Epithelial cell of proximal tubule (primary cell): ENCODE measurements at places on chromosomes 7 and 10.

DNA sequence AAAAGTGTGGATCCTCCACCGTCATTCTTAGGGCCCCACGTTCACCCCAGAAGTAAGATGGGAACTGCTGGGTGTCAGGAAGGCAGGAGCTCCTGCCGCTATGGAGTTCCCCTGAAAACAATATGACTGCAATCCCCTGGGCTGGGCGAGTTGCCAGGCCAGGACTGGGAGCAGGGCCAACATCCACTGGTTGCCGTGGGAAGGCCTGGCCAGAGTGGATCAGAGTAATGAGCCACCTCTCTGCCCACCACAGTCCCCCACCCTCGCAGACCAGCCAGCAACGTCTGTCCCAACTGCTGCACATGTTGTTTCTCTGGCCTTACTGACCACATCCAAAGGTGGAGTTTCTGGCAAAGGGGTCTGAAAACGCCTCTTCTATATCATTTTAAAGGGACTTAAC, 86.6 kb downstream of the STRA8 start:
- no peak for DNase-seq

DNA sequence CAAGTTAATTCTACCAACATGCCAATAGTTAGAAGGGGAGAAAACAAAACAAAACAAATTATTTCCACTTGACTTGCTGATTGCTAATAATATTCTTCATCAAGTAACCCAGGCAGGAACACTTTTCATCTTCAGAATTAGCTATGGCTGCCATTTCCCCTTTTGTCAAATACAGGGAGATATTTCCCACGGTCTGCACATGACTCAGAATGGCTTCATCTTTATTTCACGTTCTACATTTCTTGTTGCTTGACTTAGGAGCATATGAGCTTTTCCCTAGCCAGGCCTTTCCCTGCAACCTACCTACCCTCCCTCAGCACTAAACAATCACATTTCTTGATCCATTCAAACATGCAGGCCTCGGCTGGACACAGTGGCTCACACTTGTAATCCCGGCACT, 6.5 kb downstream of the CPVL start:
- no peak for DNase-seq

DNA sequence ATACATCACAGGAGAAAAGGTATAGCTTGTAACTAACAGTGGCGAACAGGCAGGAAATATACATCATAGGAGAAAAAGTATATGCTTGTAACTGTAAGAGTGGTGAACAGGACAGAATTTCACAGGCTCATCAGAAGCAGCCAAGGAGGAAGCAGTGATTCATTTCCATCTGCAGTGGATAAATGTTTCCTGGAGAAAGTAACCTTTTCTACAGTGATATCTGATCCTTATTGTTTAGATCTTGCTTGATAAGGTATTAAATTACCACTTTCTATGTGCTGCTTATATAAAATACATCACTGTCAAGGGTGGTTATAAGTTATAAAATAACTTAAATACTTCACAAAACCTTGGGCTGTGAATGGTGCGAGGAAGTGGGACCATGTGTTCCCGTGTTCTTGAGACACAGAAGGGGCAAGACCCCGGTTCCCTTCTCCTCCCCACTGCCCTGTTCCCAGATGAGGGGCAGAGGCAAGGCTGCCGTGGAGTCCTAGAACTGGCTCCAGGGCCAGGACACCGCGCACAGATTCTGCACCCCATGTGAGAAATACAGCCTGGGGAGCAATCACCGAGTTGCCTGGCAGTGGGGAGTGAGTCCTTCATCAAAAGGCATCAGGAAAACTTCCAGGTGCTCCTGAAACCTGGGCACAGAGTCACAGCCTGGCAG, 135.2 kb downstream of the DIP2C start:
- DNase-seq, result no peak

- DNase-seq, result no peak
Measured at GRCh38 chr10:19728376-19728775, 87.9 kb upstream of the PLXDC2 start.

- DNase-seq, result no peak
Measured at GRCh38 chr7:134255814-134256213, 60.9 kb downstream of the SLC35B4 start.

- no peak for DNase-seq
Measured at GRCh38 chr10:59702347-59702746, 7.3 kb downstream of the SLC16A9 start.

DNA sequence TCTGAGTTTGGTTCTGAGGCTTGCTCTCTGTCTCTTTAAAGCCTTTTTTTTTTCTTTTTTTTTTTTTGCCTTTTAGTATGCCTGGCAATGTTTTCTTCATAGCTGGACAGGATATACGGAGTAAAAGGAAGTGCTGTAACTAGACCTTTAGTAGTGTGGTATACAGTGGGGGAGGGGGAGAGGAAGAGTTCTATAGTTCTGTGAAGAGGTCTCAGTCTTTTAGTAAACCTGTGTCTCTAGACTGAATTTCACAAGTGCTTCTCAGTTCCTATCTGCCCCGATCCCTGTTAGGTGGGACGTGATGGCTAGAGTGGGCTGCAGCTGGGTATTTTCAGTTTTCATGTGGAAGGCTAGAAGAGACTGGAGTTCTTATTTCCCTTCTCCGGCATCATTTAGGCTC, 3.1 kb upstream of the ABCC2 start:
- no peak for DNase-seq

- DNase-seq, result no peak
Measured at GRCh38 chr7:134565643-134566136, 16.8 kb downstream of the AKR1B15 start.

GRCh38 chr10:1582739-1583138, 154.6 kb downstream of the ADARB2 start:
- DNase-seq, result no peak

- no peak for DNase-seq
Measured at GRCh38 chr10:102764470-102765161, 20.9 kb downstream of the WBP1L start.

DNA sequence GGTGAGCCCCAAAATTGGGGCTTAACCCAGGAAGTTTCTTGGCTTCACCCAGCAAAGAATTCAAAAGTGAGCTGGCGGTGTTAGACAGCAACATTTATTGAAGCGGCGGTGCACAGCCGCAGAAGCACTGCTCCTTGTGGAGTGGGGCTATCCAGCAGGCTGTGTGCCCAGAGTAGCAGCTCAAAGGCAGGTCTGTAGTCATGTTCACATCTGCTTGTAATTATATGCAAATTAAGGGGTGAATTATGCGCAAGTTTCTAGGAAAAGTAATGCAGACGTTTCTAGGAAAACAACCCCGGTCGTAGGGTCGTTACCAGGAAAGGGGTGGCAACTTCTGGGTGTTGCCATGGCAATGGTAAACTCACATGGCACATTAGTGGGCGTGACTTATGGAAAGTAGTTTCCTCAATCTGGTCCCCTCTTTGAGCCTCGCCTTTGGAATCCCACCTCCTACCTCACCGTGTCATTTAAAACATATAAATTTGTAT, 13.7 kb upstream of the KBTBD2 start:
- DNase-seq, result no peak

GRCh38 chr7:157299613-157300368, 37.0 kb upstream of the DNAJB6 start:
- DNase-seq, result peak; percentile 9

DNA sequence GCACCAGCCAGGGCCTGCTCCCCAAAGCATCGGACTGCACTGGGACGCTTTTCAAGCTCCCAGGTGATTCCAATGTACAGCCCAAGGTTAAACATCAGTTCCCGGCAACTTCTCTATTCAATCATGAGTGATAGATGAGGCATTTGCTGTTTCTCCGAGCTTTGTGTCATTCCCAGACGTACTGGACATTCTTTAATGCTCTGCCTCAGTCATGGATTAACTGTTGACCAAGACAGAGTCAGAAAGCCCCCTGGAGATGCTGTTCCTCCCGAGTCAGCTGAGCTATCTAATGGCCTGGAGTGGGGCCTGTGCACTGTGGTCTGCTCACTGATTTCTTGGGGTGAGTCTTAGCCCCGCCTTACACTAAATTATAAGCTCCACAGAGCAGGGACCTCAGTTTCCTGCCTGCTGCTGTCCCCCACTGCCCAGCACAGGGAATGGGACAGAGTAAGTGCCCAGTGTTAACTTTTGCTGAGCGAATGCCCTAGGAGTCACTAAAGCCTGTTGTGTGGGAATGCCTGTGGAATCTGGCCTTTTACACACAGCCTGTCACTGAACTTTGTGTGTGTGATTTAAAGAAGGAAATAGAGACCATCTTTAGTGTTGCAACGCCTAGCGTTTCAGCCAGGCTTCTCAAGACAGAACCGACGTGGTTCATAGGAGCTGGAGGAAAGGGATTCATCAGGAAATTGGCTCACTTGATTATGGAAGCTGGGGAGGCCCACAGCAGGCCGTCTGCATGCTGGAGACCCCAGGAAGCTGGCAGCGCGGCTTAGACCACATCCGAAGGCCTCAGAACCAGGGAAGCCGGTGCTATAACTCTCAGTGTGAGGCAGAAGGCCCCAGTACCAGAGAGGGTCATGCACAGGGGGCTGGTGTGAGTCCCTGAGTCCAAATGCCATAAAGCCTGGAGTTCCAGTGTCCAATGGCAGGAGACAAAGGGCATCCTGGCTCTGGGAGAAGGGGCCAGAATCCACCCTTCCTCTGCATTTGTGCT, 29.3 kb upstream of the RNF32 start:
- DNase-seq, result peak; percentile 48

- DNase-seq, result no peak
Measured at GRCh38 chr10:52558090-52558489, 214.5 kb downstream of the MBL2 start.

DNA sequence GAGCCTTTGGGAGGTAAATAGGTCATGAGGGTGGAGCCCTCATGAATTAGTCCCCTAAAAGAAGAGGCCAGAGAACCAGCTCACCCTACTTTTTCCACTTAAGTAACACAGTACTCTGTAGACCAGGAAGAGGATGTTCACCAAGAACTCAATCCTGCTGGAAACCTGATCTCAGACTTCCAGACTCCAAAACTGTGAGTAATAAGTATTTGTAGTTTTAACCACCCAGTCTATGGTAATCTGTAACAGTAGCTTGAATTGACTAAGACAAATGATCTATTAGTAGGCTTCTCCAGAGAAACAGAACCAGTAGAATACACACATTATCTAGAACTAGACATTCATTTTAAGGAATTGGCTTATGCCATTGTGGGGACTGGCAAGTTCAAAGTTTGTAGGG, 51.5 kb downstream of the ANKMY2 start:
- DNase-seq, result no peak

GRCh38 chr7:91066627-91067026, 197.6 kb upstream of the FZD1 start:
- no peak for DNase-seq

- DNase-seq, result no peak
Measured at GRCh38 chr7:151225948-151226510, 976 bp downstream of the ABCF2 start.

- no peak for DNase-seq
Measured at GRCh38 chr10:106734220-106734619, 430.3 kb downstream of the SORCS1 start.

DNA sequence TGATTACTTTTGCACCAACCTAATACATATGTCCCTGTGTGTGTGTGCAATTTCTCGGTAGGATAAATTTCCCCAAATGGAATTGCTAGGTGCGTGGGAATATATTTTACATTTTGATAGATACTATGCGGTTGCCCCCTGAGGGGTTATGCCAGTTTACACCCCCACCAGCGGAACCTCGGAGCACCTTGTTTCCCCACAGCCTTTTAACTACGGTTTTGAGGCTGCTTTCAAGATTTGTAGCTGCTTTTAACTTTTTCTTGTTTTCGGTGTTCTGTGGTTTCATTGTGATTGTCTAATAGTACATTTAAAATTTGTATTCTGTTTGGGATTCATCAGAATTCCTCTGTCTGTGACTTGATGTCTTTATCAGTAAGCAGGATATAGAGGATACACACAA, 22.0 kb downstream of the PROSER2 start:
- no peak for DNase-seq

DNA sequence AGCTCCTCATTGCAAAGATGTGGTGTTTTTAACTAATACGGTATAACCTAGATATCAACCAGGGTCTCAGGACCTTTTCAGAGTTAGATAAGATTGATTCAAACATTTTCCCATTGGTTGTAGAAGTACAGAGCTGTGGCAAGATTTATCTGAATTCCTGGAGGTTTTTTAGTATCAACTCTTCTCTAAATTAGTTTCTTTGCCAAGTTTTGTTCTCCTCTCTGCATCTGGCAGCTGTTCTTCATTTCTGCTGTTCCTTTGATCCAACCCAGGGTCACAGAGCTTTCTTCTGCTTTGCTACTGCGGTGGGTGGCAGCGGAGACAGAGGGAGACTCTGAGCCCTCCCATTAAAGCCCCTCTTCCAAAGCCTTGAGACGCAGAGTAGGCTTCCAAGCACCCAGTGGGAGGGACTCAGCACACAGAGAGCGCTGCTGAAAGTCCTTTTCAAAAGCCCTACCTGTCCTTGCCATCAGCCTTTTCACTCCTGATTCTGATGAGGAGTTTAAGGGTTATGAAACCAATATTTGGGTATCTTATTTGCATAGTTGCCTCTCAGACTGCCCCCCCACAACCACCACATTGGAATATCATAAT, 146.3 kb upstream of the EEPD1 start:
- DNase-seq, result no peak

DNA sequence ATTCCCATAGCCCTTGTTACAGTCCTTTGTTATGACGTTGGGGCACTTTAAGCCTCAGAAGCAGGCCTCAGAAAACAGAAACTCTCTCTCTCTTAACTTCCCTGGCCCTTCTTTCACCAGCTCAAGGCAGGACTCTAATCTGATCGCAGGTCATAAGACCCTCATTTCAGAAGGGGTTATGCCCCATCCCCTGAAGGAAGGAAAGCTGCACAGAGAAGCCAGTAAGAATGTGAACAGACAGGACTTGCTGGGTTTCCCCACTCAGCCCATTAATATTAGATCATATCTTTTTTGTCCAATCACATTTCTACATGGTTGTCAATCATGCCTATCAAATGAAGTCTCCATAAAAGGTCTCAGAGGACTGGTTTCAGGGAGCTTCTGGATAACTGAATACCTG, 49.3 kb upstream of the PHF14 start:
- no peak for DNase-seq

DNA sequence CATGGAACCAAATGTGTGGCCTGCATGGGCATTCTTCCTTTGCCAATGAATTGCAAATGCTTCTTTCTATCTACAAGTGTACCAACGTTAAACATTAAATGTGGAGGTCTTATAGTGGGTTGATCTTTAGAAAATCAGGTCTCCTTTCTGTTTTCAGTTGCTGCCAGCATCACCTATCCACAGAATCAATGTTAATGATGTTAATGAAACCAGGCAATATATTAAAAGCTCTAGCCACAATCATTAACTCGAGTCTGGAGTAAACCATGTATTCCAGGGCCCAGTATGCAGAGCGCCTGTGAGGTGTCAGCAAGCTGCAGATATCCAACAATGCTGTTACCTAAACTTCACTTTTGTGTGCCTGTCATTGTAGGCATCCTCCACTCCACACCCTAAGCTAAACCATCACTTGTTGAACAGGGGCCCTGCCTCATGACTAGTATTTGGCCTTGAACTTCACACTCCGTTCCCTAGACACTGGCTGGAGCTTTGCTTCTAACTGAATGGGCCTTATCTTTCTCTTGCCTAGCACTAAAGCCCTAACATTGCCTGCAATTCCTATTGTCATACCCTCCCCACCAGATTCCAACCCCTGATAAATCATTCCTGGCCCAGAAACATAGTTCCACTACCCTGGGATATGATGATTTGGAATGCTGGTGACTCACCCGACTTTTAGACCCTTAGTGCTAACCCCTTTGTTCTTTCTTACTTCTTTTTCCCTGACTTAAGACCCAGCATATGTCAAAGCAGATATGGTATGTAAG, 24.3 kb upstream of the ITGB8 start:
- peak; percentile 67 for DNase-seq

- DNase-seq, result no peak
Measured at GRCh38 chr10:44168478-44168877, 216.4 kb downstream of the CXCL12 start.

- no peak for DNase-seq
Measured at GRCh38 chr10:118542745-118543144, 52.7 kb downstream of the PRLHR start.

- DNase-seq, result no peak
Measured at GRCh38 chr7:149670288-149670687, 103.1 kb downstream of the ZNF467 start.
